Activated CD4-positive, alpha-beta T cell treated with anti-CD3 and anti-CD28 coated beads, Interleukin-2, amount 50 U/mL, for 1 hour (primary cell): ENCODE measurements at places on chromosomes 2 and 18.

DNA sequence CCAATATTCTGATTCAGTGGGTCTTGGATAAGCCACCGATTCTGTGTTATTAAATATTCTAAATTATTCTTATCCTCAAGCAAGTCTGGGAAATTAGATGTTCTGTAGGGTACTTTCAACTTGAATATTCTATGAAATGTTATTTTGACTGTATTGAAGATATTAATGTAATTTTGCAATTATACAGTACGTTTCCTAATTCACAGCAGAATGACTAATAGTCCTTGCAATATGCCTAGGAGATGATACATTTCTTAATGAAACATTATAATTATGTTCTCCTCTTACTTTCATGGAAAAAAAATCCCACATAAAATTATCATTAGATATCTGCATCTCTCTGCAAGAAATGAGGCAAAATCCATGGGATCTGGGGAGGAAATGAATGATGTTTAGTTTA lies 46.2 kb upstream of the PLA2R1 start:
- no peak for DNase-seq

- no peak for DNase-seq
Measured at GRCh38 chr2:223877721-223878410, 40.5 kb upstream of the AP1S3 start.

- DNase-seq, result peak; percentile 53
Measured at GRCh38 chr2:43221124-43221762, 5.2 kb downstream of the ZFP36L2 start.

- peak; percentile 21 for DNase-seq
Measured at GRCh38 chr2:170813611-170814532, 2.8 kb upstream of the GAD1 start.

GRCh38 chr2:239467956-239468490 lies 67.2 kb upstream of the HDAC4 start:
- DNase-seq, result no peak

GRCh38 chr18:28164771-28165483 lies 12.0 kb downstream of the CDH2 start:
- DNase-seq, result no peak

DNA sequence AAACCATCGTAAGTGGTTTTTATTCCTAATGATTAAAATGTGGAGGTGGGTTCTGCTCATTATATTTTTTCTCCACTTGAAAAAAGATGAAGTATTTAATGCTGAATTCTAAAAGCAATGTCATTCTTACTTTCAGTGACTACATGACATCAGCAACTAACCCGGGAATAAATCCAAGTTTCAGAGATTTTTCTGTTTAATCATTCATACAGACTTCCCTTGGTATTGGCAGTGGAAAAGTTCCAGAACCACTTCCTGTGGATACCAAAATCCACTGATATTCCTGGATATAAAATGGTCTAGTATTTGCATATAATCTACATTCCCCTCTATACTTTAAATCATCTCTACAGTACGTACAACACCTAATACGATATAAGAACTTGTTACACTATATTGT lies 128.6 kb downstream of the ZNF532 start:
- no peak for DNase-seq

- DNase-seq, result no peak
Measured at GRCh38 chr2:30191819-30192271, 39.5 kb upstream of the LBH start.

DNA sequence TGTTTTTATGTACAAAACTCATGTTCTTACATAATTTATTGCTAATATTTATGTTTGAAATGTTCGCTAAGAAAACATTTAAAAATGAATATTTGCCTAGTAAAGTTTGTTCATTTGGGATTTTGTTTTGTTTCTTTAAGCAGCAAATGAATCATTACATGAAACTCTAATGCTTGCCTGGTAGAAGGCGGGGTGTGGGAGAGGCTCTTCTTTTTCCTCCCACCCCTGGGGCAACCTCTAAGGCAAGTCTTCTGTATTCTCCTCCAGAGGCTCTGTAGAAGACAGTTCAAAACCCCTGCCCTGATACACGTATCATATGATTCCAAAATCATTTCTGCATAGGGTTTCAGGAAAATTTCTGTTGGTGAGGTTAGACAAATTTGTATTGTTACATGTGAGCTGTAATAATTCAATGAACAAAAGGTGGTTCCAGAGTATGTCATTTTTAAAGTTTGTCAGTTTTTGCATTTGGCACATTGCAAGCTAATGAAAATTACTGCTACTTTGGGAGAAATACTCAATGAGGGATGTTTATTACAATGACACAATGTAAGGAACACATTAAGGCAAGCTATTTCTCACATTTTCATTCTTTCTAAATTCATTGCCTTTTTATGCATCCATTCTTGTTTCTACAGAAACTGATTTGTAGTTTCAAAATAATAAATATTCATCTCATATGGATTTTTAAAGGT lies 302.3 kb upstream of the UBE2E3 start:
- DNase-seq, result no peak

DNA sequence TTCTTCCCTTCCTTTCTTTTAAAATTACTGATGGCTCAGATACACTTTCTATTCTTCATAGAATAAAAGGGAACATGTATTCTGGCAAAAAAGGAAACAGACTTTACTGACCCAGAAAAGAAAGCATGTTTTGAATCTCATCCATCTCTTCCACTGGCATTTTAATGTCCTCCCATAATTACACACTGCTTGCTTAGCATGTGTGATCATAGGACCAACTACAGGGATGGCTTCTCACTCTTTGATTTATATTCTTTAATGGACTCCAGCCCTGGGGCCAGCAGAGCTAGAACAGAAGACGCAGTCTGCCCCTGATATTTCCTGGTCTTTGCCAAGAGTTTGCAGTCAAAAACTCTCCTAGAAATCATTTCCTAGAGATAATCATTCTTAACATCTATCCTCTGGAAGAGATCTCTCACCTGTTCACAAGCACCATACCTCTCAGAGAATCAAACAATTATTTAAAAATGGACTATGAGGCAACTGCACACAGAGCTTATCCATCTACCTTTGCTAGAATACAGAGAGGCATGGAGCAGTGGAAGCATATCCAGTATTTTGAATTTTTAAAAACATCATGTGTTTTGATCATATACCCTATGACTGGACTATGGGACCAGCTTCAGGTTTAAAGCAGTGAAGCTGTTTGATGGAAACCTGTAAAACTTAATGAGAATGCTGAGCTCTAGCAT lies 429.1 kb downstream of the NRXN1 start:
- no peak for DNase-seq
